AG10803 (cell line): ENCODE measurements at places on chromosomes 1 and 21.

DNA sequence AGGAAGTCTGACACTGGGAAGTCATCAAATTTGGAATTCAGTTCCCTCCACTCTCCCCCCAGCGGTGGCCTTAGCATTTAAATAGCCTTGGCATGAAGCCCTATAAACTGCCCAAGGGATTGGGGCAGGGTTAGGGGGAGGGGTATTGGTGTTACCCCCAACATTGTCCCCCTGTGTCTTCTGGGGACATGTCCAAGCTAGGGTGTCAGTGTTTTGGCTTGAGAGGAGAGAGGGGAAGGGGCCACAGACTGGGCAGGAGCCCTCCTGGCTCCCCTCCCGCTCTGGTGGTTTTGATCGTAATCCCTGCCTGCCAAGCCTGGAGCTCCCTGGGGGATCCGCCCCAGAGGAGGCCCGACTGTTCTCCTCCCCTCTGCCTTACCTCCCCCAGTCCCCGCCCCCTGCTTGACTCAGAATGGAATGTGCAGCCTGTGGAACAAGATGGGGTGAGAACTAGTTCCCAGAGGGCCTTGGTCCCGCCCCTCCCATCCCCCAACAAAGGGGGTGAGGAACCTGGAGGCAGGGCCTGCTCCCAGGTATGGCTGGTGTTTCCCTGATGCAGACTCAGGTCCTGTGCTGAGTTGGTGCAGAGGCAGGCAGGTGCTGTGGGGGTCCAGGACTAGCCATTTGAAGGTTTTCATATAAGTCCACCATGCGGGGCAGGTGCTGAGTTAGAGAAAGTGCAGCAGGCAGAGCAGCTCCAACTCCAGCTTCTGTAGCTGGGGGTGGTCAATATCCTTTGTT, 7.4 kb downstream of the SOX13 start:
- peak; percentile 89 for DNase-seq

- no peak for DNase-seq
Measured at GRCh38 chr1:194215448-194215847, 1029.0 kb upstream of the B3GALT2 start.

- no peak for DNase-seq
Measured at GRCh38 chr1:180256341-180257027, 26.4 kb downstream of the LHX4 start.

DNA sequence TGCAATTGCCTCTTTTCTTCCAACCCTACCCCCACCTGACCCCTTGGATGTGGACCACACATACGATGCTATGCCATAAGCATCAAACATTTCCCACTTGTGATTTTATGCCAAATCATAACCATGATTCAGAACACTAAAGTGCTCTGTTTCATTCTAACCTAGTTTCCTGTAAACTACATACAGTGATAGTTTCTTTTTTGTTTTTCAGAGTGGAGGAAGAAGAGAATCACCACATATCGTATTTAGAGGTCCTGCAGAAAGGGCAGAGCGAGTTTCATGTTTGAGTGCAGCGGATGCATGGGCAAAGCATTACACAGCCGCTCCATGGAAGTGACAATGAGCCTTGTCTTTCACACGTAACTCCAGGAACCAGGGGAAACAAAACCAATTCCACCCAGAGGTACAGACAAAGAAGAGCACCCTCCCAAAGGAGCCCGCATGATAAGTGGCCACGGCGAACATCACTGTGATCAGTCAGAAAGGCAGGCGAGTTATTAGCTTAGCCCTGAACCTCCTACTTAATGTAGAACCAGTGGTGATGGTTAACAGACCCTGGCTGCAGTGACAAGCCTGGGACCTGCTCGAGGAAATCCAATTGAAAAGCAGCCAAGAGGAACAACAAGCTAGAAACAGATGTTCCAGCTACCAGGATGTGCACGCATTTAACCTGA, 64.0 kb upstream of the ZNF281 start:
- peak; percentile 53 for DNase-seq

GRCh38 chr1:6515771-6516170, 24.3 kb upstream of the PLEKHG5 start:
- peak; percentile 47 for DNase-seq

- no peak for DNase-seq
Measured at GRCh38 chr1:173469656-173470055, 7.5 kb upstream of the PRDX6 start.

GRCh38 chr1:211577819-211578639, 932 bp downstream of the SLC30A1 start:
- DNase-seq: peak; percentile 56

DNA sequence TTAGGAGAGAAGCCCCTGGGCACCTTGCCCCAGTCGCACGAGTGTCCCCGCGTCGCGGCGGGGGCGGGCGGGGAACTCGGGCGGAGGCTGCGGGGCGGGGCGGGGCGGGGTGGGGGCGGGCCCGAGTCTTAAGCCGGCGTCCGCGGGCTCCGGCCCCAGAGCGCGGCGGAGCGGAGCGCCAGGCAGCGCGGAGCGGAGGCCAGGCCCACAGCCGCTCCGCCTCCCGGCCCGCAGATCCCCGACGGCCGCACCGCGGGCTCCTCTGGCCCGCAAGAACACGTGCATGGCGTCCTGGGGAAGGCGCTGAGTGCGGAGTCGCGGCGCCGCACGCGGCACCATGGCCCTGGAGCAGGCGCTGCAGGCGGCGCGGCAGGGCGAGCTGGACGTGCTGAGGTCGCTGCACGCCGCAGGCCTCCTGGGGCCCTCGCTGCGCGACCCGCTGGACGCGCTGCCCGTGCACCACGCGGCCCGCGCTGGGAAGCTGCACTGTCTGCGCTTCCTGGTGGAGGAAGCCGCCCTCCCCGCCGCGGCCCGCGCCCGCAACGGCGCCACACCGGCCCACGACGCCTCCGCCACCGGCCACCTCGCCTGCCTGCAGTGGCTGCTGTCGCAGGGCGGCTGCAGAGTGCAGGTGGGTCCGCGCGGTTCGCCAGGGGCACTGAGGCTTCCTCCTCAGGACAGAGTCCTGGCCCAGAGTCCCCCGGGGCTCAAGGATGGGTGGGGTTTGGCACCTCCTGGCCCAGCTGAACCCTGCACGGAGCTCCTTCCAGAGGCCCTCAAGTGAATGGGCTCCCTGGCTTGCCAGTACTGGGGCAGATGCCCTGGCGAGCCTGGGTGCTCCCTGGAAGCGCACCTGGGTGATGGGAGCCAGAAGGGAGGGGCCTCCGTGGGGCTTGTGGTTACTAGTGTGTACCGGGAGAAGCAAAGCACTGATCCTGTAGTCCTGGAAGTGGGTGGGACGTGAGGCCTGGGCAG, at the start of gene ESPN:
Gene ESPN (plus strand): TSS at position 158 of the 975 bp plus-strand sequence. CDS start 180 bp downstream, at position 338.
- no peak for DNase-seq
